NCI-H1436 treated with DMSO at 0.1 percent for 48 hours (cell line): ENCODE measurements at places on chromosomes 5 and 9.

DNA sequence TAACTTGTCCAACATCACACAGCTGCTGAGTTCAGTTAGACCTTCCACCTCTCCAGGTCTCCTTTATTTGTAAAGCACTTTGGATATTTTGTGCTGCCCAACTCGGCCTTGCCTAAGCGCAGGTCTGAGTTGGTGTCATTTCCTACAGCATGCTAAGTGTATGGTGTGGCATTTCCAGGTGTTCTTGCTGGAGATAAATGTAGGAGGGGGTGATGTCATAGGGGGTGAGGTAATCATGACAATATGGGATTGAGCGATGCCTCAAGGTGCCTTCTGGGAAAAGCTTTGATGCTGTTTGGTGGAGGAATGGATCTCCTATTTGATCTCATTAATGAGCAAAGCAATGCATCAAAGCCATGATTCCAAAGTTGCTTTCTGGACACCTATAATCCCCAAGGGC lies 32.3 kb upstream of the NEURL1B start:
- DNase-seq = no peak

GRCh38 chr5:33997331-33997983 lies 10.4 kb downstream of the AMACR start:
- no peak for DNase-seq

GRCh38 chr9:104633976-104634520 lies 16.0 kb upstream of the OR13C9 start:
- DNase-seq = no peak

DNA sequence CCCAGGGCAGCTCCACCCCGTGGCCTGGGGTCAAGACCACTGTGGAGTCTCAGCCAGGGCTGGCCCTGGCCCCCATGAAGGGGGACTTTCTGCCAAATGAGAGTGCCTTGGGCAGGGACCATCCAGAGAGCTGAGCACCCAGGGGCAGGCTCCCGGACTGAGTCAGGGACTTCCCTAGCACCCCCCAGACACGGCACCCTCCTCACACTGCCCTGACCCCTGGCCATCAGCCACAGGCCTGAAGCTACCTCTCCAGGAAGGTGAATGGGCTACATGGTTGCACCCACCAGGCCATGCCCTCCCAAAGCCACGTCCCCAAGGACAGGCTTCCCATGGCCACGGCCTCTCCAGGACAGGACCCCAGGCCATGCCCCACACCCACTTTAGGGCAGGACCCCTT lies 9.5 kb downstream of the CCDC187 start:
- no peak for DNase-seq

DNA sequence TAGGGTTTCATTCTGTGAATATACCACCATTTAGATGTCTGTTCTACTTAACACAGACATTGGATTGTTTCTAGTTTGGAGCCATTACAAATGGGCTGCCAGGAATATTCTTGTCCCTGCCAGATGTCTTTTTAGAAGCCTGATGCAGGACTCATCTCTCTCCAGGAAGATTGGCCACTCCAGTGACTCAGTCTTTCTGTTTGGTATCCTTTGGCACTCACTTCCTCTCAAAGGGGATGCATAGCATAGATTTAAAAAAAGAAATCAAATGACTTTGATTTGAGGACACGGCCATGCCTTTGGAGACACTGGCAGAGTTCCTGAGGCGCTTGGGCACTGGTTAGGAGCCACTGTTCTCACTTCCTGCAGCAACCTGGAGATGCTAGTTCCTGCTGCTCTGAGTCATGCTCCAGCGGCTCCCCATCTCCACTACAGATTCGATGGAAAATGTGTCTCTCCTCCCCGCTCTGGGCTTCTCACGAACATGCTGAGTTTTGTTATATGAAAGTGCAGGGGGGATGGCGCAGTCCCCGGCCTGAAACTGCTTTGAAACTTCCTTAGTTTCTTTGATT lies 3.5 kb upstream of the ZNF366 start:
- no peak for DNase-seq
